NCI-H1105 treated with DMSO at 0.1 percent for 48 hours (cell line): ENCODE measurements at places on chromosomes 11 and 22.
A peak's percentile ranks its signal among the peaks of the same experiment; 100 is the strongest.

DNA sequence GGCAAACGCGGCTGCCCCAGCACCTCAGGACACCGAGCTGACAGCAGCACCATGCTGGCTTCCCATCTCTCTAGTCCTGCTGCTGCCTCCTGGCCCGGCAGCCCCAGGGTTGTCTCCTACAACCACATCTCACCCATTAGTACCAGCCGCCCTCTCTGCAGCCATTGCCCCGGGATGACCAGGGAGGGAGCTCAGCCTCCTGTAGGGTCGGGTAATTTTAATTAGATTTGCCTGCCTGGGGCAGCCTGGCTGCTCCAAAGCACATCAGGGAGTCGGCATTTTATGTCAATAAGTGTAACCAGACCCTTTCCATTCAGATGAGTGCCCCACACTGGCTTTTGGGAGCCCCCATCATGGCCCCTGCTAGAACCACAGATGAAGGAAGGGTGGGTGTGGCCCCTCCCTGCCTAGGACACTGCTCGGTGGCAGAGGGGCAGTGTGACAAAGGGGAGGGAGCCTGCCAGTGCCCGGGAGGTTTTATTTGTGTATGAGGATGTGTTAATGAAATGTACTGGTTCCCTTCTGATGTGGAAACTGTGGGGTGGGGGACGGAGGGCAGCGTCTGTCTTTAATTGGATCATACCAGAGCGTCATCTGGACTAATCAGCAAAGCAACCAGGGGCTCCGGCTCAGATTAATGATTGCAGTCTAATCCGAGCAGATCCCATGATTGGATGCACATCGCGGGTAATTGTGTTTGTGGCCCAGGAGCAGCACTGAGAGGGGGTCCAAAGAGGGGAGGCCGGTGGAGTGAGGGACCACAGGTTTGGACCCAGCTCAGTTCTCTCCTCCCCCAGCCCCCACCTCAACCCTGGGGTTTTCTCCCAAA lies 125.3 kb downstream of the FEZ1 start:
- DNase-seq, result no peak

GRCh38 chr22:48885919-48886305 lies 941.8 kb downstream of the BRD1 start:
- peak; percentile 70 for DNase-seq

- peak; percentile 77 for DNase-seq
Measured at GRCh38 chr11:100550912-100551632, 136.0 kb upstream of the ARHGAP42 start.

- DNase-seq, result peak; percentile 76
Measured at GRCh38 chr11:6438979-6439571, 1.7 kb downstream of the HPX start.

GRCh38 chr11:66080055-66080817 lies 10.2 kb downstream of the PACS1 start:
- DNase-seq, result no peak

GRCh38 chr11:20035701-20036601 lies 124.3 kb downstream of the DBX1 start:
- DNase-seq, result peak; percentile 43

GRCh38 chr11:104529213-104529612 lies 365.3 kb upstream of the PDGFD start:
- peak; percentile 67 for DNase-seq

- DNase-seq, result no peak
Measured at GRCh38 chr11:130945896-130946295, 29.6 kb upstream of the SNX19 start.
